Activated naive CD4-positive, alpha-beta T cell treated with anti-CD3 and anti-CD28 coated beads for 36 hours (primary cell): ENCODE measurements at places on chromosomes 2 and 18.

DNA sequence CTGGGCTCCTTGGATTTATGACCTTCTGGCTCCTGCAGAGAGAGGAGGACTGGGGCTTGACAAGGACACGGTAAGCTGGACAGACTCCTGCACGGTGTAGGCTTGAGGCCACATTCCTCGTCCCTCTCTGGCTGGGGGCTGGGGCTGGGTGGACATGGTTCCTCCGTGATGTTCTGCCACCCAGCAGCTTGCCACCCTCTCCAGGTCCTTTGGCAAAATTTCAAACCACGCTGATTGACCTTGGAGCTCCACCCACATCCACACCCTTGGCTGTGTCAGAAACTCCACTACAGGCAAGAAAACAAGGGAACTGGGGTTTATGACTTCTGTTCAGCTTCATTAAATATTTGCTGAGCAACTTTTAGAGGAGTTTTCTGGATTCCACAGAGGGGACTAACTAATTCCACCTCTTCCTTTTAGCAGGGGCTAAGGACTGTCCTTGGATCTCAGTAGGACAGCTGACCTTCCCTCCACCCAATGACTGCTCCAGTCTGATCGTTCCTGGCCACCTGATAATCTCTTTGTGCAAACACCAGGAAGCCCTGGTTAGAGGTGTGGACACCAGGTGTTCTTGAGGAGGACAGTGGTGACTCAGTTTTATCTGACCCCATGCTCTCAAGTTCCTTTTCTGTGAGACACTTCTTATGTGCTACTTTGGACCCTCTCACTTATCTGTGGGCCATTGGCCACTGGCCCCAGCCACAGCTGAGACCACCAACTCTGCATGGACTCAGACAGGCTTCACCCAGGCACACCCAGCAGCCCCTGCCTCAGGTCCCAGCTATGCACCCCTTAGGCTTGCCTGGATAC is 29.3 kb downstream of the GPR55 start:
- H3K27me3 ChIP-seq: peaks cover 20% of the 10 kb centered on the region
- H3K4me3 ChIP-seq: no peak overlapping the region
- DNase-seq: no peak
- no peaks in the 10 kb centered on the region for H3K36me3 ChIP-seq
- H3K4me1 ChIP-seq: peaks cover 19% of the 10 kb centered on the region

- H3K27ac ChIP-seq: no peak overlapping the region
- H3K27me3 ChIP-seq: no peaks in the 10 kb centered on the region
- H3K4me1 ChIP-seq: peaks cover 68% of the 10 kb centered on the region
- peaks cover 6% of the 10 kb centered on the region for H3K36me3 ChIP-seq
Observed at GRCh38 chr2:101801496-101801895, 104.0 kb downstream of the MAP4K4 start.

GRCh38 chr2:30584116-30584515 is 137.1 kb downstream of the LCLAT1 start:
- peaks cover 11% of the 10 kb centered on the region for H3K36me3 ChIP-seq
- DNase-seq: no peak
- peaks cover 6% of the 10 kb centered on the region for H3K4me1 ChIP-seq
- H3K4me3 ChIP-seq: no peak overlapping the region

DNA sequence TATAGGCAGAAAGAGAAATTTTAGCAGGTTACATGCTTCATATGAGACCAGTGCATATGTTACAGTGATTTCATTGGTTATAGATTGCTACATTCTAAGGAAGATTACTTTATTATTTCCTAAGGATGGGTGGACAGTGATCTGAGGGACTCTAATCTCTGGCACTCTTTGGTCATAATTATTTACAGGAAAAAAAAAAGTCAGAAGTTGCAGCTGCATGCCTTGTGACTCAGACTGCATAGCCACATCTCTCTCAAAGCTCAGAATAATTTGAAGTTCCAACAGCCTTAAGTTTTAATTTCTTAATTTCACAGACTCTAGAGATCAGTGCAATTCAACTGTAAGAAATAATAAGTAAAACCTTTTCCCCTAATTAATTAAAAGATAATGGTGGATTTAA is 27.1 kb upstream of the BARD1 start:
- H3K27me3 ChIP-seq: no peaks in the 10 kb centered on the region
- H3K4me3 ChIP-seq: no peak overlapping the region
- DNase-seq: no peak

DNA sequence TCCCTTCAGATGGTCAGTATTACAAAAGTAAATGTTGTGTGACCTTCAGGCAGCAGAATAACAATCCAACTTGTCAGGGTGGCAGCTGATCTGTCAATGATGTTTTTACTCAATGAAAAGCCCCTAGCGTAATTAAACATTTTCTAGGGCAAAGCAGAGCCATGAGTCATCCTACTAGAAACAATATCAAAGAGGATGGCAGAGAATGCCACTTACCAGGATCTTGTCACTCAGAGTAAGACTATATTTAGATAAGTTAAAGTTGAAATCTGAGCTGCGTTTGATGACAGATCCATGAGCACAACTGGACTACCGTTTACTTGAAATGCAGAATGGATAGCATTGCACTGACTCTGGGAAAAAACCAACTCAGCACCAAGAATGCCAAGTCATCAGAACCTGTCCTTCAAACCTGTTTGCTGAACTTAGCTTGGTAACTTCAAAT is 612.6 kb upstream of the ACVR2A start:
- H3K27me3 ChIP-seq: no peaks in the 10 kb centered on the region
- no peak overlapping the region for H3K27ac ChIP-seq
- no peak overlapping the region for H3K4me3 ChIP-seq
- H3K36me3 ChIP-seq: no peaks in the 10 kb centered on the region
